ENCODE measurements at places on chromosomes 1 and 21.

- peak; percentile 15 for DNase-seq
Observed at GRCh38 chr1:100353071-100353801, 930 bp downstream of the CDC14A start.

- DNase-seq, result no peak
Observed at GRCh38 chr1:240998024-240998423, 359.0 kb downstream of the RGS7 start.

DNA sequence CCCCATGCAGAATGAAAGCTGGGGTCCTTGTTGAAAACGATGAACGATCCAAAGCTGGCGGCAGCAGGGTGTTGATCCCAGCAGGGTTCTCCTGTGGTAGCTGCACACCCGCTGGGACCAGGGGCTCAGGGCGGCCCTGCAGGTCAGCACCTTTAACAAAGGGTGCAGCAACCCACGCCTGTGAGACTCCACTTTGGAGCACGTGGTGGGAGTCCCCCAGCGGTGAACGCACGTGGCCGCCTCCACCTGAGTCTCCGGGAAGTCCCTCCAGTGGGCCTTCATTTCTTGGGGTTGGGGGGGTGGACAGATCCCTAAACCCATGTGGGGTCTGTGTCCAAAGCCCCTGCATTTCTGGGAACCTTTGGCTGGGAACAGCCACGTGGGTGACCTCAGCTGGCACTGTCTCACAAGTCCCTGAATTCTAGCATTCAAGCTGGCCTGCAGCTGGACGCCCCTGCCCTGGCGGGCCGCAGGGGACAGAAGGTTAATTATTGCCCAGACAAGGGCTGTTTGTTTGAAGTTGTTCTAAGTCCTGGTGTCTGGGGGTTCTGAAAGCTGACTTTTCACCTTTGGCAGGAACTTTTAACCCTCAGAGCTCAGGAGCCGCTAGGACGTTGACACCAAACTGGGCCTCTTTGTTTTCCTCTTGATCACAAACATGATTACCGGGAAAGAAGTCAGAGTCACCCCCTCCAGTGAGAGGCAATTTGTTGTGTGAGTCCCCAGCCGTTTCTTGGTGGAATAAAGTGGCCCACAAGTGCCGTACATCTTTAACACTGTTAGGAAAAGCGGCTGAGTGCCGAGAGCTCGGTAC is 64.5 kb downstream of the COL18A1 start:
- peak; percentile 86 for DNase-seq

DNA sequence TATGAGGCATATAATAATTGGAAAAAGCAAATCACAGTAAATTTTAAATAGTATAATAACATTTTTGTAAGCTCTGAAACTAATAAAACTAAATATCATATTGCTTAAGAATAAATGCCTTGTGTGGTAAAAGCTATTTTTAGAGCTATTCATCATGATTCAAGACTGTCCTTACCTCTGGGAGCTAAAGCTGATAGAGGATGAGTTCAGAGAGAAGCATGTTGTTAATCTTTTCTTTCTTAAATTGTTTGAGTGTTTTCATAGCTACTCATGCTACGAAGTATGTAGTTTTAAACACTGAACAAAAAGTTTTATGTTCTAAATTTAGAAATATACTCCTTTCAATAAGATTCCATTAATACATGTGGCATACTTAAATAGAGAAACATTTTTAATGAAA is 30.5 kb downstream of the IFI16 start:
- no peak for DNase-seq

- DNase-seq, result no peak
Observed at GRCh38 chr21:36741506-36741905, 42.6 kb downstream of the SIM2 start.

- no peak for DNase-seq
Observed at GRCh38 chr21:32331444-32332305, 33.0 kb downstream of the MRAP start.

GRCh38 chr21:28590676-28591075 is 402.0 kb downstream of the LTN1 start:
- DNase-seq, result no peak

- DNase-seq, result no peak
Observed at GRCh38 chr1:89311757-89312156, 39.1 kb upstream of the GBP5 start.

DNA sequence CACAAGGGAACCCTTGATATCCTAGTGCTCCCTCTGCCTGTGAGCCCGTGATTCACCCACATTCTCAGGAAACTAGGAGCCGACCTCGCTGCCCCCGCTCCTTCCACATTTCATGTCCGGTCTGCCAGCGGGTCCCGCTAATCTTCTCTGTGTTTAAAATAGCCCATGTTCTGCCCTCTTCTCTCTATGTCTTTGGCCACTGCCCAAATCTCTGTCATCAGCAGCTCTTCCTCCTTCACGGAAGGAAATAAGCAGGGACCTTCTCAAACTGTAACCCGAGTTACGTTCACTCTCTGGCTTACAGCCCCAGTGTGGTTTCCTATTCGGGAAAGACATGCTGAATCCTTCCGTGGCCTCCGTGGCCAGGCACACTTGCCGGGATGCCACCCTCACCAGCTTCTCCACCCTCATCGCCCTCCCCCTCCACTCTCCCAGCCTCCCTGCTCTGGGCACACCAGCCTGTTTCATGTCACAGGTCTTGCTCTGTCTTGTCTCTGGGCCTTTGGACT is 21.1 kb upstream of the UBXN10 start:
- DNase-seq, result no peak

DNA sequence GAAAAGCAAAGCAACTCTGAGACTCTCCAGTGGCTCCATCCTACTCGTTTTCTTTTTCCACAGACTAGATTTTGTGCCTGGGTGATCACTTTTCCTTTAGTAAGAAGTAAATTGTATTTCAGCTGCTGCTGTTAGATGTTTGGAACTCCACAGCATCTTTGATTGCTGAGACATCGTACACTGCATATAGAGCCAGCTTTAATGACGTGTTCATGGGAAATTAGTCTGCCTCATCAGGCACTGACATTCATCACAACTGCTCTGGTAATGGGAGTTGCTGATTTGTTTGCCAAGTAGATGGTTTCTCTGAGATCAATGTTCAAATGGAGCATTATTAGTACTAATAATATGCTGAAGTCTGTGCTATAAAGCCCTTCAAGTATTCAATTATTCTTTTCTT is 573.8 kb upstream of the NR5A2 start:
- DNase-seq, result no peak

GRCh38 chr1:16215882-16216753 is 3.7 kb upstream of the ARHGEF19 start:
- DNase-seq, result peak; percentile 59

DNA sequence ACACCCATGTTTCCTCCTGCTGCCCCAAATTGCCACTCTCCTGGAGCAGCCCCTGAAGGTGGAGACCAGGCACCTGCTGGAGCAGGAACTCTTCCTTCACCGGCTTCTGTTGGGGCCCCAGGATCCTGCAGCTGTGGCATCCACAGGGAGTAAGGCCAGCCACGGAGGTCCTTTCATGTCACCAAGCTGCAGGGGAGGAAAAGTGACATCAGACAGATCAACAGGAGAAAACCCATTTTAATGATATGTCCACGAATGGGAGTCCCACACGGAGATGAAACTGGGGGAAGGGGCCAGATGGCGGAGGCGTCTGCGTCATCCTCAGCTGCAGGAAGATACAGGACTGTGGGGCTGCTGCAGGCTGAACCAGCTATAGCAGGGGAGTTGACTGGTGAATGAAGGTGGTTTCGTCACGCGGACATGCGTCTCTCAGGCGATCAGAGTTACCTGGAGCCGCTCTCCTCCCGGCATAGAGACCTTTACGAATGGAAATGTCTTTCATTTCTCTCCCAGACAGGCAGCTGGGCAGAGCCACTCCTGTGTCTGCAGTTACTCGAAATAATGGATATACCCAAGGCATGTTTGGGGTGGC is 9.9 kb downstream of the TP73 start:
- DNase-seq, result no peak

DNA sequence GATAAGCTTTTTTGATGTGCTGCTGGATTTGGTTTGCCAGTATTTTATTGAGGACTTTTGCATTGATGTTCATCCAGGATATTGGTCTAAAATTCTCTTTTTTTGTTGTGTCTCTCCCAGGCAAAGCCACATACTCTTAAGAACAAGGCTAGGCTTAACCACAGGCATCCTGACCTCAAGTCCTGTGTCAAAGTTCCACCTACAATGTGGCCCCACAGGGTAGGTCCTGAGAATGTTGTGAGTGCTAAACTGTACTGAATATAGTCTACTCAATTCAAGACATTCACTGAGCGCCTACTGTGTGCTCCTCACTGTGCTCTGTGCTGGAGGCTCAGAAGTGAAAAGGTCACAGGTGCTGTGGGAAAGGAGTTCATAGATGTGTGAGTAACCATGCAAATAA is 20.6 kb downstream of the DDAH1 start:
- DNase-seq, result no peak

DNA sequence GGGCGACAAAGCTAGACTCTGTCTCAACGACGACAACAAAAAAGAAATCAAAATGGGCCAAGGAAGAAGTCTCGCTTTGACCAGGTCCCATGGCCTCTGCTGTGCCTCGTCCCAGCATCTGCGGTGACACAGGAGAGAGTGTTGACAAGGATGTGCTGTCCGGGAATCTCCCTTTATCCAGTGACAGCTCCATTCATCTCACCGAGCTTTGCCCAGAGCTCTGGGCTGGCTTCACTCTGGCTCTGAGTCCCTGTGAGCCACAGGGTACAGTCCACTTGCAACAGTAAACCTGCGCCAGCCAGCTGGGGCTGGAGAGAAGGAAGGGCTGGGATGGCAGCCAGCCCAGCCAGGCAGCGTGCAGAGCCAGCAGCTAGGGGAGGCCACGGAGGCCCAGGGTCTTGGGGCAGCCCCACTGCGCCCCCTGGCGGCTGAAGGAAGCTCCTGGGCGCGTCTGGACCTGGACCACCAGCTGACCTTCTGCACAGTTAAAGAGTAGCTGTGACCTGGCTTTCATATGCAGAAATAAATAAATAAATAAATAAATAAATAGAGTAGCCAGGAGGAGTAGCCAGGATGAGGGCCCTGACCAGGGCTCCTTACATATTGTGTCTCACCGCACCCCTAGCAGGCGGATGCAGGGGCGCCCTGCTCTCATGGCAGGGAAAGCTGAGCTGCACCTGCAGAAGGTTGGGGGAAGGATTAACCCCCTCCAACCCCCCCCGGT is 29.7 kb downstream of the ENO1 start:
- peak; percentile 82 for DNase-seq

- no peak for DNase-seq
Observed at GRCh38 chr1:212958175-212958574, 7.8 kb downstream of the VASH2 start.

GRCh38 chr1:55168353-55168752 is 46.8 kb downstream of the USP24 start:
- DNase-seq, result no peak

GRCh38 chr1:203742436-203742835 is 22.5 kb upstream of the LAX1 start:
- no peak for DNase-seq

GRCh38 chr21:33751533-33751932 is 109.2 kb downstream of the ITSN1 start:
- no peak for DNase-seq

GRCh38 chr1:53739109-53739681 is at the start of gene GLIS1:
Gene GLIS1 (minus strand): TSS chr1:53739164. CDS start chr1:53738064, 1,100 bp downstream.
- peak; percentile 97 for DNase-seq

- no peak for DNase-seq
Observed at GRCh38 chr1:163876546-163876945, 554.8 kb downstream of the NUF2 start.

DNA sequence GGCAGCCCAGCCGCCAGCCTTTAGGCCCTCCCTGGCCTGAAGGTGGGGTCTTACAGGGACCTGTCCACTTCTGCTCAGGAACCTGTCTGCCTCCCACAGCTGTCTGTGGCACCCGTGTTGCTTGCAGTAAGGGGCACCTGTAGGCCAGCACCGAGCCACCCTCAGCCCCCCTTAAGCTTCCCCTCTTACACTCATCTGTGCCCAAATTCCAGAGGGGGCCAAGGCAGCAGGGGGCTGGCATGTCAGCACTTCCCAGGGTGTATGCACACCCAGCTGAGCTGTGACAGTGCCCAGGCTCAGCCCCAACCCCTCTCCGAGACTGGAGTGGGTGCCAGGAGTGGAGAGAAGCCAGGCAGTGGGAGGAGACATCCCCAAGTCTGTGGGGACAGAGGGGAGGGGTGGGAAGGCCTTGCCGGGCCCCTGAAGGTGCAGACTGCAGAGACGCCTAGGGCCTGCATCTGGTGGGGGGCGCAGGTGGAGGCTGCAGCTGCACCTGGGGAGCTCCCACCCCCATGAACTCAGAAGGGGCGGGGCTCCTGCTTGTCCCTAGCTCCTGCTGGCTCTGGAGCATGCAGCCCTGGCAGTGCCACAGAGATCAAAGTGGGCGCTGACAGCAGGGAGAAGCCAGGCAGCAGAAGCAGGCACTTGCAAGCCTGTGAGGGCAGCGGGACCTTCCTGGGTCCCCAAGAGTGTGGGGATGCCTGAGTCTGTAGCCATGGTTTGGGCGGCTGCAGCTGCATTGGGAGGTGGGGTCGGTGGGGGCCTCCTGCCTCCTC is 5.4 kb upstream of the SLC2A7 start:
- no peak for DNase-seq
